ENCODE measurements at places on chromosomes 1 and 21.

DNA sequence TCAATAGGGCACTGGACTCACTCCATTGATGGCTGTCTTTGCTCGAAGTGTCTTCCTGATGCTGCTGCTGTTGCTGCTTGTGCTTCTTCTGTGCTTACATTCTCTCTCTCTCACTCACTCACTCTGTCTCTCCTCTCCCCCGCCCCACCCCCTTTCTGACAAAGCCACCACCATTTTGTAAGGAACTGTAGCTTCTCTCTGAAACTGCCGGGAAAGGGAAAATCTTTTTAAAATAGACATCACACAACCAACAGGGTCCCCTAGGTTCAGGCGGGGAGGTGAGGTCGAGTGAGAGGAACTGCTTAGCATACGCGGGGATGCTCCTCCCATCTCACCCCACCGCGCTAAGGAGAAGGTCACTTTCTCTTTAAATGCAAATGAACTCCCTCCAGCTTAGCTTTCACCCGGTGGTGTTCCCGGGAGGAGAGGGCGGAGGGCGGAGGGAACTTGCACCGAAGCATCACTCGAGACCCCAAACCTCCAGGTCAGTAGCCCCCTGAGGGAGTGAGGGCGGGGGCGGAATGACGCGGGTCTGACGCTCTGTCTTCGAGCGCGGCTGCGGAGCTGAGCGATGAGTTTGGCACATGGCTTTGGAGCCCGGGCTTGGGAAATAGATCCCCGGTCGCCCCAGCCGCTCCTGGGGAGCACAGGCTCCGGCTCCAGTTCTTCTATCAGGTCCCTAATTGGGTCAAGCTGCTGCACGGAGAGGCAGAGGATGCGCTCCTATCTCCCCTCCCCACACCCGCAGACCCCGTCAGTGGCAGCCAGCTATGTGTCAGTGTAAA lies at the start of gene CCDC28B:
Gene CCDC28B, plus strand, starts transcription at position 370 of the 785 bp plus-strand sequence. CDS start 1,341 bp downstream, outside the sequence.
- DNase-seq, result no peak

- DNase-seq, result no peak
These were observed 103.8 kb downstream of the LYPLAL1 start for GRCh38 chr1:219277304-219278105.

DNA sequence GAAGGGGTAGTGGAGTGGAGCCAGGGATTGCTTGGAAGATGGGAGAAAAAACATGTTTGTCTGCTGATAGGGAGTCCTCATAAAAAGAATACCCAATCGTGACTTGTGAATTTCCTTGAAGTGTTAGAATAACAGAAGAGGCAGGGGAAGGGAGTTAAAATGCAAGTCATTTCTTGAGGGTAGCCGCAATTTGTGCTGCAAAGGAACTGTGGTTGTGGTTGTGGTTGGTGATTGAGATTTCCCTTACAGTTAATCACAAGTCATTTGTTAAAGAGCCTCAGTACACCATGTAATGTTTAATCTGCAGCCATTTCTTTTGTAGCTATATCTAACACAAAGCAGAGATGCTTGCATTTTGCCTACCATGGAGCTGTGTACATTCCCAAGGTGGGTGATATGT lies 38.5 kb upstream of the EGLN1 start:
- DNase-seq, result no peak

- no peak for DNase-seq
These were observed 119.1 kb downstream of the ERG start for GRCh38 chr21:38379147-38379546.

DNA sequence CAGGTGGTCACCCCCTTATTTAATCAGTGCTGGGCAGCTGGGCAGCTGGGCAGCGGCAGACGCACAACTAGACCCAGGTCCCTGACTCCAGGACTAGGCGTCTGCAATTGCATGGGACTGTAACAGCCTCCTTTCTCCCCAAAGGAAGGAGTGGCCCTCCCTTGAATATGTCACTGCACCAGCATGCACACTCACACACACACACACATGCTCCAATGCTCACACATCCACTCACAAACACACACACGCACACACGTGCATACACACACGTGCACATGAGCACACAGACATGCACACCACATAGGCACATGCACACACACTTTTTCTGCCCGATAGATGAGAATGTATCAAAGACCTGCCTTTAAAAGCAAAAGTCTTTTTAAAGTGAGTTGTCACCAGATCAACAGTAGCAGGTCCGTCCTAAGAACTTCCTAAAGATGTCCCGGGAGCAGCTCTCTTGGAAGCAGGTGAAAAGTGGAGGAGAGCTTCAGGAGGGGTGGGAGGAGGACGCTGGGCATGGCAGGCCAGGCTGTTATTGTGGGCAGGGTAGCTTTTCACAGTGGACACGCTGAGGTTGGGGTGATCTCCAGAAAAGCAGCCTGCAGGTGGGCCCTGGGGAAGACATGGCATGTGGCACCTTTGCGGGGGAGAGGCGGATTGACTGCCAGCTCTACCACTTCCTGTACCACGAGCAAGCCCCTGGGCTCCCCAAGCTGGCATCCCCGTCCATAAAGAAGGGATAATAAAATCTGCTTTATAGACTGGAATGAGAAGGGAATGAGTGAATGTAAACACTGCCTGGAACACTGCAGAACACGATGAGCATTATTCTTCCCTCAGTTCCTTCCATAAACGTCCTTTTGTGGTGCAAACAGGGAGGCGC lies 1.7 kb downstream of the PDE9A start:
- DNase-seq, result no peak

DNA sequence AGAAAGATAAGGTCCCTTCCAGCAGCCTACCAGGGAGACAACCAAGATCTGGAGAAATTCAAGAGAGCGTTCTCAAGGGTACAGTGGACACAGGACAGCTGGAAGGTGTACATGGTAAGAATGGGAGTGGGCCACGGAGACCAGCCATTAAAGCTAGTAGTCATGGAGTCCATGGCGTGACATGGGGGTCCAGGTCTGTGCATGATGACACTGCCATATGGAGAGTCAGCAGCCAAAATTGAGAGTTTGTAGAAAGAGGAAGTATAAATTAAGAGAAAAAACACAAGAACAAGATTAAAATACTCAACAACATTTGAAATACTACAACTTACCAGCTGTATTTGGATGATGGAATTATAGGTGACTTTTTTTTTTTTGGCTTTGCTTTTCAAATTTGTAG lies 7.9 kb upstream of the LORICRIN start:
- DNase-seq, result no peak

DNA sequence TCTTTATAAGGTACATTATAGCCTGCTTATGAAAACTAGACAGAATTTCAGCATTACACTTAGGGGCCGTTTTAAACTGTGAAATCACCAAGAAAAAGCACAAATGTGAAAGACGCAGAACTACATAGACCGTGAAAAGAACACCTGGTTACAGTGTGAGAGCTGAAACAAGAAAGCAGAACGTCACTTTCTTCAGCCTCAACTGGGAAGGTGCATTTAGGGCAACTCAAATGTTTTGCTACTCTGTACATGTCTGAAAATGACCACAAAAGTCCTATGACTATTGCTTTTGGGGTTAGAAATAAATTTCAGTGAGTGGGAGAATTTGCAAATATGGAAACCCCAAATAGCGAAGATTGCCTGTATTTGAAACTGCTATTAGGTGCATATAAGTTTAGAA lies 268.7 kb downstream of the OLFM3 start:
- DNase-seq, result no peak

GRCh38 chr1:110308247-110308646 lies 30.9 kb upstream of the RBM15 start:
- DNase-seq, result no peak

- DNase-seq, result peak; percentile 53
These were observed 1048.1 kb downstream of the BRINP3 start for GRCh38 chr1:189429610-189430009.

DNA sequence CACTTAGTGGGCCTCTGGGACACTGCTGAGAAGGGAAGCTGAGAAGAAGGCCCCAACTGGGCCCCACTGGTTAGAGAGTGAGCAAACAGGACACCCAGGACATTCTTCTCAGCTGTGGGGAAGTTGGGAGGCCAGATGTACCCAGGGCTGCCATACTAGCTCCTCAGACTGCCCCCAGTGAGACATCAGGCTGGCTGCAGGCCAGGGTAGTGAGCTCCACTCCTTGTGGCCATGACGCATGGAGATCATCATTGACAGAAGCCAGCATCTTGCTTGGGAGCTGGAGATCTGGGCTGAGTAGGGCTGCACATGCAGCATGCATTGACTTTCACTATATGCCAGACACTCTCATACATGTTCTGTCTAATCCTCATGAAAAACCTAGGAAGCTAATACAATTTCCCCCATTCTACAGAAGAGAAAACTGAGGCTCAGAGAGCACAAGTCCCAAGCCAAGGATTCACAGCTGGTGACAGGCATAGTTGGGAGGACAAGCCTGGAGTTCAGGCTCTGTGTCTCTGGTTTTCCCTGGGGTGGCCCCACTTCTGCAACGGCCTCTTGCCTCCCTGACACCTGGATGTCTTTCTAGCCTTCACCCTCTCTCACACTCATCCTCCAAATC lies 24.1 kb upstream of the MYCL start:
- no peak for DNase-seq

DNA sequence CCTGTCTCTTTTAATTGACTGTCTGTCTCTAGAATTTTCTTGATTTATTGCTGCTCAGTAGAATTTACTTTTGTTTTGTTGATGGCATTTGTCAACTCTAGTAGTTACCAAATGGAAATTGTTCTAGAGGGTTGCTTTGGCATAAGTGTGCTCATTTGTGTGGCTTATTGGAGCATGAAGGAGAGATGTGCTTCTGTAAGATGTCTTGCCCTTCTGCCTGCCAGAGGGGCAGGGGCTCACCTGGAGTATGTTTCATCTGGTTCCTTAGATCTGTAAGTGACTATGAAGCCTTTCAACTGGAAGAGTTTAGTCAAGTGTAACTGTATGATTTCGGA lies 345.5 kb downstream of the DISC1 start:
- DNase-seq, result no peak

- DNase-seq, result no peak
These were observed 25.3 kb downstream of the DPH5 start for GRCh38 chr1:101000131-101000873.

GRCh38 chr1:89201106-89201794 lies 2.5 kb upstream of the GBP4 start:
- DNase-seq, result no peak

GRCh38 chr1:24319312-24319863 lies at the start of gene GRHL3:
GRHL3 (plus strand) TSS chr1:24319357; CDS start chr1:24319552, 195 bp downstream.
- no peak for DNase-seq

GRCh38 chr1:226751703-226752102 lies 12.6 kb upstream of the ITPKB start:
- no peak for DNase-seq

Data from NCI-H2081 treated with DMSO at 0.1 percent for 48 hours (cell line).